GM06990 (cell line): ENCODE measurements at places on chromosomes 2 and 18.

- DNase-seq, result no peak
These were observed 528.2 kb upstream of the FANCL start for GRCh38 chr2:58769111-58769863.

- no peak for DNase-seq
These were observed 99.8 kb upstream of the ARHGAP28 start for GRCh38 chr18:6629635-6630140.

DNA sequence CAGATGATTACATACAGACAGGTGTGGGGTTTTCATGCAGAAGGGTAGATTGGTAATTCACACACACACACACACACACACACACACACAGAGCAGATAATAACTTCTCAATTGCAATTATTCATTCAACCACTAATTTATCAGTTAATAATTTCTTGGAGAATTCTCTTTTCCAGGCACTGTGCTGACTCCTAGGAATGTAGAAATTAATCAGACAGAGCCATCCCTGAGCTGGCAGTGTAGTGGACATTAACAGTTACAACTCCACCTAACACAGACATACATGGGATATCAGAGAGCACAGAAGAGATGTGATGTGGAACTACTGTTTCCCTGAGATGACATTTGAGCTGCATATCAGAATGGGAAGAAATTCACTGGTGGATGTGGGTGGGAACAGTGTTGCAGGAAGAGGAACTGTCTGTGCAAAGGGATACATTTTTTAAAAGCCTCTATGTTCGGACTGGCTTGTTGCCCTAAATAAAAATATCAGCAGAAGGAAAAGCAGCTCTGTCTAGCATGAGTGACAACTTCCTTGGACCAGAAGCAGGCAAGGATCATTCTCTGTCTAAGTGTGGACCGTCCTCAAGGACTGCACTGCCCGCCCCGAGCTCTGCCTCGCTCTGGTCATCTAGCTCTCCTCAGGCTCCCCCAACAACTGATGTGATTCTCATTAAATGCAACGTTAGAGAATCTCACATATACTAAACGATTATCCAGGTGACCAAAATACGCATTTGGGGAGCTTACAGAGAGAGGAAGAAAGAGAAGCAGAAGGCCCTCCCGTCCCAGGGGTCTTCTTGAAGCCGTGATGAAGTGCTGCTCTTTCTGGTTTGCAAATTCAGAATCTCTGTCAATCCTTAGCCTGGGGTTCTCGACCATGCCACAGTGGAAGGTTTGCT, 173.4 kb upstream of the TRIB2 start:
- no peak for DNase-seq

- peak; percentile 62 for DNase-seq
These were observed 41.9 kb downstream of the LPIN2 start for GRCh38 chr18:2970772-2971659.

- no peak for DNase-seq
These were observed 1858.7 kb upstream of the CELF4 start for GRCh38 chr18:39424261-39424660.

- DNase-seq, result no peak
These were observed 61.3 kb downstream of the NABP1 start for GRCh38 chr2:191739194-191739593.

DNA sequence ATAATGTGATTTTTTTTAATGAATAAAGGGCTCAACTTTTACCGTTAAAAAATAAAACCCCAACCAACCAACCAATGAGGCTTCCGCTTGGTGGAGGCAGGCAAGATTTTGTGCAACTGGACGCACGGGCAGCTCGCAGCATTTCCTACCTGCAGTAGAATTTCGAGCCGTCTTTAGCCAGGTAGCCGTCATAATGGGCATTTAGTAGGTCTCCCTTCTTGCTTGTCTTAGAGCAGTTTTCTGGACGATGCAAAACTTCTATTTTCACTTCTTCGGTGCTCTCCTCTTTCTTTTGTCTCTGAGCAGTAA, 316 bp downstream of the FKBP7 start:
- no peak for DNase-seq
